ENCODE measurements at places on chromosomes 12 and 14.

GRCh38 chr12:88574278-88574677 is 6.0 kb downstream of the KITLG start:
- DNase-seq = no peak

- DNase-seq = no peak
Measured at GRCh38 chr14:72700338-72701236, 193.3 kb downstream of the DPF3 start.

DNA sequence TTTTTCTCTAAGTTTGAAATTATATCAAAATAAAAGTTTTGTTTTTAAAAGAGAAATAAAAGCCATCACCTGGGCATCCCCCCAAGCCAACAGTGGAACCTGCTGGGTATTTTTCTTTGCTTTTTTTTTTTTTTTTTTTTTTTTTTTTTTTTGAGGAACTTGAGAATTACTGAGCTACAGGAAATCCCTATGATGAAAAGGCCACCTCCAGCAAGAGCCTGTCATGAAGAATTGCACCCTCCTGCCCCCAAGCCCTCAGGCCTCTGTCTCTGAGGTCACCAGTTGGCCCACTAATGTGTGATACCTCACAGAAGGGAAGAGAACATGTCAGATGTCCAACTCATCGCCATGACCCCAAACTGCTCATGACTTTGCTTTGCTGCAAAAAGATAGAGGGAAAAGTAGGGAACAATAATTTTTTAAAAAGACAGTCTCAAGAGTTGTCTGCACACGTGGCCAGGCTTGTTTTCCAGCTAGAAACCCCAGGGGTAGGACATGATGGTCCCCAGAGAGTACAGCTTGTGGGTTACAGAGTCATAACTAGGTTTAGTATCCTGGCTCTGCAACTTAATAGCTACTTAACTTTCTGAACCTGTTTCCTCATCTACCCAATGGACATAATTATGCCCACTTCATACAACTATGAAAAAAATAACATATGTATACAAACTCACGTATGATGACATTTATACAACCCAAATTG is 124.3 kb upstream of the EGLN3 start:
- DNase-seq = no peak

DNA sequence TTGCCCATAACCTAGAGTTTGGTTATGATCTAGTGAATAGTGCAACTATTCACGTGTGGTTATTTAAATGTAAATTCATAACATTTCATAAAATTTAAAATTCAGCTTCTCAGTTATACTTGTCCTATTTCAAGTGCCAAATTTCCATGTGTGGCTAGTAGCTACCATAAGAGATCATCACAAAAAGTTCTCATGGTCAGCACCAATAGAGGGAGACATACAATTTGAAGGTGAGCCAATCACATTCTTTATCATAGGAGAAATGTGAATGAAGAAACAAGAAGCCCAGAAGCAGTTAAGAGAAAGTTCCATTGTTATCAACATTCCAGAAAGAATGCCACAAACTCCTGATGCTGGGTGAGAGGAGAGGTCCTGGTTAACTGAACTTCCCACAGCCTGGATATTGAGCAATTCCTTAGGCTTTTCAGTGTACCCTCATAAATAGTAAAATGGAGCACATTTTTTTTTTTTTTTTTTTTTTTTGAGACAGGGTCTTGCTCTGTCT is 892.9 kb upstream of the USP15 start:
- no peak for DNase-seq

- DNase-seq = no peak
Measured at GRCh38 chr14:103347091-103347815, 13.2 kb downstream of the EIF5 start.

GRCh38 chr12:13124656-13125505 is 21.4 kb upstream of the GSG1 start:
- no peak for DNase-seq

DNA sequence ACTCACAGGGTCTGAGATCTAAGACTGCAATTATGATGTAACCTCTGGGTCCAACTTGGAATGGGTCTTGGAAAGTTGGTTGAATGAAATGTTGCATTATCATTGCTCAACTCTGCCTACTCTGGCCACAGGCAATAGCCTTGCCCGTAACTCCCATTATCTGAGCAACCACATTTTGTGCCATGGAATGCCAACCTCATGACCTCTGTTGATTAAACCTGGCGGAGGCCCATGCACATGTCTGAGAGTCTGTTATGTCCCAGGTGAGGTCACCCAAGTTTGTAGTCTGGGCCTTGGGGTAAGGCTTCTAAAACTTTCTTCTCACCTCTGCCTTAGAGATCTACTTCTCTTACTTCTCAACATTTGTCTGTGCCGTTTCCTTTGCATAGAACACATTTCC is 140.9 kb downstream of the TBX5 start:
- DNase-seq = no peak

GRCh38 chr12:95663525-95663924 is 112.2 kb upstream of the USP44 start:
- no peak for DNase-seq

DNA sequence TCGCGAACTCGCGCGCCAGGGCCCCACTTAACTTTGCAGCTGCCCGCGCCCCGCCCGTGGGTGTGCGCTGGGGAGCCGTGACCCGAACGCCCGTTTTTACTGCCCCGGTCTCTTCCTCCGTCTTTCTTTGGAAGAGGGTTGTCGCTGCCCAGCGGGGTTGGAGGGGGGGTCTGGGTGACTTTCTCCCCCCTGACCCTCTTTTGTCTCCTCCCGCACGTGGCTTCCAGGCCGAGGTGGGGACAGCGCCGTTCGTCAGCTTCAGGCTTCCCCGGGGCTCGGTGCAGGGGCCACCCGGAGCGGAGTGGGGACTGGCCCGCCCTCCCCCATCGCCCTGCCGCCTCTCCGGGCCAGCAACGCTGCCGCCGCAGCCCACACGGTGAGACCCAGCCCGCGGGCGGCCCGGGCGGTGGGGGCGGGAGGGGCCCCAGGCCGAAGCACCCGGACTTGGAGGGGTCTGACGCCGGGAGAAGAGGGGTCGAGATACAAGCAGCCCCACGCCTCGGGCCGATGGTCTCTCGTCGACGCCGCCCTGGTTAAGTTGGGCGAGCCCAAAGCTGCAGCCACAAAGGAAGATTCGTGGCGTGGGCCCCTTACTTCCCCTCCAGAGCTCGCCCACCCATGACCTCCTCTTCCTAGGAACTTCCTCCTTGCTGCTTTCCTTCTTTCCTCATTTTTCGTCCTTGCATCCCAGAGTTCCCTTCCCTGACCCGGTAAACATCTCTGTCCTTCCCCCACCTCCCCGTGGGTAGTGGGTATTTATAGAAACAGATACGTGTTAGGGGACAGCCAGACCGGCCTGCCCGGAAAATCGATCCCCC is 1.2 kb downstream of the DYRK2 start:
- no peak for DNase-seq

DNA sequence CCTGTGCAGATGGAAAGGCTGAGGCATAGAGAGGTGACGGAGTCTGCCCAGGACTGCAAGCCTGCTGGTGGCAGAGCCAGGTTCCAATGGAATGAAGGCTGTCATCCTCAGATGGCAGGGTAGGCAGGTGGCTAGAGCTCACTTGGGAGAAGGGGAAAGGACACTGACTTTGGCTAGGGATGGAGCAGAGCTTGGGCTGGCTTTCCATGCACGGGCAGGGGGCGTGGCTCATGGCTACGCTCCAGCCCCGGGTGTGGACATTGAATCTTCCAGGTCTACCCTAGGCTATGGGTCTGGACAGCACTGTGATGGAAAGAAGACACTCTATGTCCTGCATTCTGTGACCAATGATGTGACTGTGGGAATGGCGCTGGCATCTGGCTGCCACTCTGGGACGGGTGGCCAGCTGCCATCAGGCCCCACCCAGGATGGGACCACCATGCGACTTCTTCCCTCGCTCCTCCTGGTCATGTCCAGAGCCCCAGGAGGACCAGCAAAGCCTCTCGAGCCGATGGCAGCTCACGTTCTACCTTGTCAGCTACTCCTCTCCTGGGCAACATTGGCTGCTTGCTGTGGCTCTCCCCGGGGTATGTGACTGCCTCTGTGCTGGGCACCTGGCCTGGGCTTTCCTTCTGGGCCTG is 398.7 kb downstream of the TMEM121 start:
- DNase-seq = no peak

- DNase-seq = no peak
Measured at GRCh38 chr12:109459247-109459646, 17.9 kb downstream of the KCTD10 start.

DNA sequence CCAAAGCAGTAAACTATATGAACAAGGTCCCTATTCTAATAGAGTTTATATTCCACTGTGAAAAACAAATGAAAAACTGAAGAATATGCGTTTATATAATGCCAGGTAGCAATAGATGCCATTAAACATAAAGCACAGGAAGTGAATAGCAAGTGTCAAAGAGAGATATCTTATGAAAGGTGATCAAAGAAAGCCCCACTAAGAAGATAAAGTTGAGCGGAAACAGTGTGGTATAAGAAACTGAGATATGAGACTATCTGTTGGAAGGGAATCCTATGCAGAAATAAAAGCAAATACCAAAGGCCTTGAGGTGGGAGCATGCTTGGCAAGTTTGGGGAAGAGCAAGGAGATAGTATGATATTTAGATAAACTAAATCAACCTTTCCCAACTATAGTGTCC is 123.1 kb upstream of the FAR2 start:
- DNase-seq = no peak

DNA sequence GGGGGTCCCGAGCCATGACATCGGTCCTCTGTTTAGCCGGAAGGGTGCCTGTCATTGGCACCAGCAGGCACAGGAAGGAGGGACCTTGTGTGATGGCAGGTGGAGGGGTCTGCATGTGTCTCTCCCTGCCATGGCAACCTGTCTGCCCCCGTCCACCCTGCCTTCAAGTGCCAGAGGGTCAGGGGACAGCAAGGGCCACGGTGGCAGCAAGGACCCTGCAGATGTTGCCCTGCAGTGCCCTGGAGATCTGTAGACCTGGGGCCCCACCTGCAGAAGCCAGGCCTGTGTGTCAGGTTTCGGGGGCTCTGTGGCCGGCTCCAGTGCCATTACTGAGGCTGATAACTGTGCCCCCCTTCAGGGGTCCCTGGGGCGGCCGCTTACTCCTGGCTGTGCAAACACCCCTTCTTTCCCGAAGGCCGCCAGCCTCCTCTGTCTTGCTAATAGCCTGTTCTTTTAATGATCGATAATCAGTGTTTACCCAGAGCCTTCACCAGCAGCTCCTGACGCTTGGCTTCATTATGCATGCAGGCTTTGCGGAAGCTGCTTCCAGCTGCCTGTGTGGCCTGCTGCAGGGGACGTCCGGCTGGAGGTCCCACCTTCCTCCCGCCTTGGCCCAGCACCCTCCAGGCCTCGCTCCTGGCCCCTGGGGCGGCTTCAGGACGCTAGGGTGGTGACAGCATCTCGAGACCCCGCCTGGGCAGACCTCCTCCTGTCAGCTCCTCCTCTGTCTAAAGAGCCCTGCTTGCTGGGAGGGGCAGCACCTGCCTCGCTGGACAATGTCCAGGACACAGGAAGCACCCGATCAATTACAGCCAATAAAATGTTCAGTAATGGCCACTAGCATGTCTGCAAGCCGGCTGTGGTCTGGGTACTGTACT is 153.0 kb downstream of the KIF26A start:
- DNase-seq = peak; percentile 94

GRCh38 chr14:97543221-97543620 is 746.0 kb downstream of the VRK1 start:
- DNase-seq = no peak

- no peak for DNase-seq
Measured at GRCh38 chr14:91048265-91048664, 12.2 kb downstream of the RPS6KA5 start.

DNA sequence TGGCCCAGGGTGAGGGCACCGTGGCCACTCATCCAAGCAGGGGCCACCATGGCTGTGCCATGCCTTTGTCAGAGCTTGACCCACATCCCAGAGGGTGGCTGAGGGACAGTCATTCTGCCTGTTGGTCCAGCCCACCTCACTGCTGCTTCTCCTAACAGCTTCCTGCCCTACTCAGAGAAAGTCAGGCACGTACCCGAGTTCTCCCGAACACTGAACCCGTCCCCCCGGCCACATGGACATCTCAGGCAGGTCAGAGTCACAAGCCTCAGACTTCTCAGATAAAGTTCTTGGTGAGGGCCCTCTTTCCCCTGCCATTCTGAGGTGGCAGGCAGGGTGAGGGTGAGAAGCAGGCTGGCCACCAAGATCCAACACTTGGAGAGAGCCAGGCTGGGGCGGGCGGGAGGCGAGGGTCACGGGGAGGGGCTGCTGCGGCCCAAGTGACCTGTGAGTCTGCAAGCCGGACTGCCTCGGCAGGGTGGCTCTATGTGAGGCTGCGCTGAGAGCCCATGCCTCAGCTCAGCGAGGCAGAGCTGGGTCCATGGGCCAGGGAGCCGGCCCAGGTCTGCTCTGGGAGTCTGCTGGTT is 317.8 kb downstream of the TMEM121 start:
- DNase-seq = no peak

GRCh38 chr12:109502332-109502731 is 24.9 kb downstream of the UBE3B start:
- no peak for DNase-seq

- no peak for DNase-seq
Measured at GRCh38 chr12:62716866-62717525, 218.0 kb downstream of the PPM1H start.

GRCh38 chr12:29640589-29641345 is 143.0 kb downstream of the TMTC1 start:
- DNase-seq = no peak

DNA sequence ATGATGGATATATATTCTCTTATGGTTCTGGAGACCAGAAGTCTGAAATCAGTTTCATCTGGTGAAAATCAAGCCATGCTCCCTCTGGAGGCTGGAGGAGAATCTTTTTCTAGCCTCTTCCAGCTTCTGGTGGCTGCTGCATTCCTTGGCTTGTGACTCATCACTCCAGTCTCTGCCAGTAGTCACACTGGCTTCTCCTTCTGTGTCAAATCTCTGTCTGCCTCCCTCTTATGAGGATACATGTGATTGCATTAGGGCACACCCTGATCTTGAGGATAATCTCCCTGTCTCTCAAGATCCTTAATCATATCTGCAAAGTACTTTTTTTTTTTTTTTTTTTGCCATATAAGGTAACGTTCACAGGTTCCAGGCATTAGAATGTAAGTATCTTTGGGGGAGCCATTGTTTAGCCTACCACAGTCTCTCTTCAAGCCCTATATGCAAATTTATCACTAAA is 17.7 kb downstream of the DNAL1 start:
- no peak for DNase-seq

GRCh38 chr14:24113379-24113800 is 1.2 kb upstream of the DCAF11 start:
- DNase-seq = peak; percentile 63

DNA sequence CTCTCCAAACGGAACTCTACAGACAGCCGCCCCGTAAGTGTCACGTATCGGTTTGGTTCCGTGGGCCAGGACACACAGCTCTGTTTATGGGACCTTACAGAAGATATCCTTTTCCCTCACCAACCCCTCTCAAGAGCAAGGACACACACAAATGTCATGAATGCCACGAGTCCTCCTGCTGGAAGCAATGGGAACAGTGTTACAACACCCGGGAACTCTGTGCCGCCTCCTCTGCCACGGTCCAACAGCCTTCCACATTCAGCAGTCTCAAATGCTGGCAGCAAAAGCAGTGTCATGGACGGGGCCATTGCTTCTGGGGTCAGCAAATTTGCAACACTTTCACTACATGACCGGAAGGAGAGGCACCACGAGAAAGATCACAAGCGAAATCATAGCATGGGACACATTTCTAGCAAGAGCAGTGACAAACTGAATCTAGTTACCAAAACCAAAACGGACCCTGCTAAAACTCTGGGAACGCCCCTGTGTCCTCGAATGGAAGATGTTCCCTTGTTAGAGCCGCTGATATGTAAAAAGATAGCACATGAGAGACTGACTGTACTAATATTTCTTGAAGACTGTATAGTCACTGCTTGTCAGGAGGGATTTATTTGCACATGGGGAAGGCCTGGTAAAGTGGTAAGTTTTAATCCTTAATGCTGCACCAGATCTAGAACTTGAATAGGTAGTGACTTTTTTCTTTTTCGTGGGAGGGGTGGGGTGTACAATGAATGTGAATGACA is 69.7 kb downstream of the WDR20 start:
- no peak for DNase-seq

All from NCI-H1092 treated with DMSO at 0.1 percent for 48 hours (cell line).